ENCODE measurements at places on chromosomes 11 and 22.

GRCh38 chr11:18523084-18523483 lies 3.7 kb downstream of the TSG101 start:
- no peak for DNase-seq

DNA sequence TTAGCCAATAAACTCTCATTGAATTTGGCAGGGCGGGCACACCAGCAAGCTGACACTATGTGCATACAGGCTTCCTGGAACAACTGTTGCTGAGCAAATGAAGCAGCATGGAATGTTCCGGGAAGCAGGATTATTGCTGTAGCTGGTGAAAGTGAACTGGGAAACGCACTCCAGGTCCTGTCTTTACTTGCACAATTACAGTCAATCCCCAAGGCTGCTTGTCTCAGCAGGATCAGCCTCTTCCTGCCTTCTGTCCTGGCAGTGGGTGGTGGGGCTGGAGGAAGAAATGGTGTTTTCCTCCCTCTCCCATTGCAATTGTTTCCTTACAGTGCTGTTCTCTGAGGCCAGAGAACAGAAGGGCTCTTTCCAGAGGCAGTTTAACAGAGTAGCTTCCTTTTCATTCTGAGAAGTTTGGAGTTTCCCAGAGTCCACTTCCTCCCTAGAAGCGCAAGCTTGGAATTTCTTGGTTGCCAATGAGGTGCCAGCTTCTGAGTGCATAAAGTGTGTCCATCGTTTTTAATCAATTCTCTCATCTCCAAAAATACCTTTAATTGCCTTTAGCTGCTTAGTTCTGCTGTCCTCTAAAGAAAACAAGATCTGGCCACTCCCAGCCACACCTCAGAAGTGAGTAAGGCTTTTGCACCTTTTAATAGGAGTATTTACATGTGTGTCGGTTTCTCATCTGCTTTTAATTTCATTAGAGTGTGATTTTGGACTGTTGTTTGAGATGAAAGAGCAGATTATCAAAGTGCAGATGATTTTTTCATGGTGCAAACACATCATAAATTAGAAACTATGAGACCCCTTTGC lies 19.9 kb downstream of the CD44 start:
- no peak for DNase-seq

GRCh38 chr11:93604008-93604660 lies 57.3 kb upstream of the CEP295 start:
- no peak for DNase-seq

GRCh38 chr11:121452609-121453150 lies at the start of gene SORL1-AS1:
TSS of gene SORL1-AS1 (minus strand) at chr11:121452967.
- DNase-seq = no peak

DNA sequence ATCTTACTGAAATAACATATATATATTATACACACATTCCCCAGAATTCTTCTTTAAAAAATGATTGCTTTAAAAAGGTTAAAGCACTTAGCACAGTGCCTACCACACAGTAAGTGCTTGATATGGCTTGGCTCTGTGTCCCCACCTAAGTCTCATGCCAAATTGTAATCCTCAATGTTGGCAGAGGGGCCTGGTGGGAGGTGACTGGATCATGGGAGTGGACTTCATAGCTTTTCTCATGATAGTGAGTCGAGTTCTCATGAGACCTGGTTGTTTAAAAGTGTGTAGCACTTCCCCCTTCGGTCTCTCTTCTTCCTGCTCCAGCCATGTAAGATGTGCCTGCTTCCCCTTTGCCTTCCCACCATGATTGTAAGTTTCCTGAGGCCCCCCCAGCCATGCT lies 6.2 kb downstream of the CRYAB start:
- DNase-seq = no peak
